ENCODE measurements at places on chromosomes 7 and 10. TPM values are rescaled to one million over a fixed set of nuclear protein-coding genes. Genes with fewer than 3 reads are reported as not detected.
A peak's percentile ranks its signal among the peaks of the same experiment; 100 is the strongest.

GRCh38 chr7:153393666-153394065 lies 634.1 kb downstream of the ACTR3B start:
- DNase-seq, result no peak

NPFFR1 gene
- total RNA-seq, result under 0.01 TPM

DNA sequence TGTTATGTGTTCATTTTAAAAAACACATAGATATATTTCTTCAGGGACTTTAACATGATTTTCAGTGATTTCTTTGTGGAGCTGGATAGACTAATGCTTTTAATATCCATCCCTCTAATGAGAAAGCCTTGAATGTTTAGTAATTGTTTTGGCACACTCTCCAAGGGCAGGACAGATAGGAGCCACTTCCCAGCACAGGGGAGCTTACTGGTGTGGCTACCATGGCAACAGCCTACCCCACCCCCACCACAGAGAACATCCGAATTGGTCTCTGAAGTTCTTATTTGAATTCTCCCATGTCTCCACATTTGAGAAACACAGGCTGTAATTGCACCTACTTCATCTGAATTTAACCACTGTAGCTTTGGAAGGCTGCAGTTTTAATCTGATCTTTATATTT lies 87.7 kb downstream of the PRKG1 start:
- no peak for DNase-seq

DNA sequence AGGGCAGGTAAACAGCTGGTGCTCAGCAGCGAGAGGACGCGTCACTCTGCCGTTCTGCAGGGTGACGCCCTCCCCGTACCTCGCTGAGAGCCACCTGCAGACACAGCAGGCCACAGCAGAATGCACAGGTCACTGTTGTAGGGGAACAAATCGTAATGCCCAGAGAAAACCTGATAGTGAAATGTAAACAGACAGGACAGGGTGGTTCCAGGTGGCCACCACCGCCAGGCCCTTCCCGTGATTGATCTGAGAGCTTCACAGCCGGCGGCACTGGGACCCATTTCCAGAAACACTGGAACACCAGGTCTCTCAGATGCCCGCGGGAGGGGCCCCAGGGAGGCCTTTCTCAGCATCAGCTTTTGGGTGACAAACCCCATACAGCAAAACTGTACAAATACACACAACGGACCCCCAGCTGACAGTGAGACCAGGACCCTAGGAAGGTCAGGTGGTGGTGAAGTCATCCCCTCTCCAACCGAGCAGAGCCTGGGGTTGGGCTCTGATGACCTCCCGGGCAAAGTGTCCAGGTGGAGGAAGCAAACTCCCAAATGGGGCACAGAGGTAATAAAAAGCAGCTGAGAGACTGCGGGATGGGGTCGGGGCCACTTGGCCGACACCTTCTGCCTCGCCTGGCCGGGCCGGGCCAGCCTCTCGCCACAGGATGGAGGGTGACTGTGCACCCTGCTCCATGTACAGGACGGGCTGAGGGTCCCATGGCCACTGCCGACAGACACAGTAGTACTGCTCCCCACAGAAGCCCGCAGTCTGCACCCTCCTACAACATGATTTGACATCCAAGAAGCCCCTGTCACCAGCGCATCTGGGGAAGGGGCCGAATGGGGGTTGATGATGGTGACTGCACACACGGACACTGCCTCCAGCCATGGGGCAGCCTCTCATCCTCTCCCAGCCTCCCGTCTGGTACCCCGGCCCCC lies 4.6 kb downstream of the BHLHA15 start:
- DNase-seq, result no peak

DNA sequence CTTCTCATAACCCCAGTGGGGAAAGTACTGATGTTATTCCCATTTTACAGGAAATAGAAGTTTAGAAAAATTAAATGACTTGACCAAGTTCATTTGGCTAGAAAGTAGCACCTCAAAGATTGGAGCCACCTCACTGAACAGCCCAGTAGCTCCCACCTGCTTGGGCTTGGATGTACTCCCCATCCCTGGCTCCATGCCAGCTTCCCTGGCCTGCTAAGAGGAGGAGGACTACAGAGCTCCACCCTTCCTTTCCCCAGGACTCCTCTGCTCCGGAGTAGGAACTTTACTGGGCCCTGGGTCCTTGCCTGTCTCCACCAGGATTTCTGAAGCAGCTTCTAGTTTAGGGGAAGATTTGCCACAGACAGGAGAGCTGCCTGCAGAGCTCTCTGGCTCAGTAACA lies 3.1 kb downstream of the HPS6 start:
- no peak for DNase-seq

- DNase-seq, result peak; percentile 86
These were observed 243.9 kb downstream of the SNX13 start for GRCh38 chr7:17696422-17696821.

FAM3C gene
- 31.9 TPM for total RNA-seq

GRID2IP gene
- 2.6 TPM for total RNA-seq

DNA sequence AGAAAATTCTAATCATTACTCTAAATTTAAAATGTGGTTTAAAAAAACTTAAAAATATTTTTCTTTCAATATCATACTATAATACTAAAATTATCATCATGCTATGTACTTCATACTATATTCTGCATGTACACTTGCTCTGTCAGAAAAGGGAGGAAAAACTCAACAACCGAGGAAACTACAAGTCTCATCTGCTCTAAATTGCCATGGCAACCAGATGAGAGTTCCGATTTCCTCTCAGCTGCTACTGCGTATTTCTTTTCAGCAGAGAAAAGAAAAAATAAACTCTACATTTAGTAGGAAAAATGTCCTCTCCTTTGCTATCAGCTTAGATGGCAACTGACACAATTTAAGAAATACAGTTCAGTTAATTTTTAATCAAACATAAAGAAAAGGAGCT lies 178.9 kb downstream of the SRPK2 start:
- no peak for DNase-seq

TRIM4 gene
- total RNA-seq, result 61.0 TPM

ANK3 gene
- total RNA-seq, result 46.0 TPM

GRCh38 chr10:109851616-109852474 lies 71.5 kb downstream of the XPNPEP1 start:
- no peak for DNase-seq

DNA sequence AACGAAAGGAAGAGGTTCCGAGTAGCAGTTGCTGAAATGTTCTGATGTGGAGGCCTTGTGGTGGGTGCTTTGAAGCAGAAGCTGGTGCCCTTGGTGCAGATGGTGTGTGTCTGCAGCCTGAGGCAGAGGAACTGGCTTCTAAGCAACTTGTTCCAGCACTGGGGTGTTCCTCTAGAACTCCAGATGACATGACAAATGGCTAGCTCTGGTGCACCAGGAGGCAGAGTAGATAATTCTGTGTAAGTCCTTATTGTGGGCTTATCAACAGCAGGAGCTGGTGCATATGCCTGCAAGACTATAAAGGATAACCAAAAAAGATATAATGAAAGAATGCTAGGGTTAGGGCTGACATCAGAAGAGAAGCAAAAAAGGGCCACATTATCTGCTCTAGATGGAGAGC lies 76.5 kb downstream of the ARL5B start:
- DNase-seq, result no peak

DNA sequence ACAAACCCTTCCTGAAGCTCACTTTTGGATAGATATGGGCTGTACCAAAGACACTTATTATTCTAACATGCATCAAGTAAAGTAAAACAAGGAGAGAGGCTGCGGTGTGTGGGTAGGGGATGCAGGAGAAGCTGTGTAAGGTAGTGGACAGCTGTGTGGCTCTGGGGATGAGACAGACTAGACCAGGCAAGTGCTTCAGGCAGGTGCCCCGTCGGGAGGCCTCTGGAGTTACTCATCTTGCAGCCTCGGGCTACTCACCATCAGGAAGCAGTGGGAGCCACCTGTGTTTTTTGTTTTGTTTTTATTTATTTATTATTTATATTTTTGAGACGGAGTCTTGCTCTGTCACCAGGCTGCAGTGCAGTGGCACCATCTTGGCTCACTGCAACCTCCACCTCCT lies 49.3 kb upstream of the NCAPG2 start:
- no peak for DNase-seq

OPN4 gene
- not detected for total RNA-seq

FUOM gene
- 8.7 TPM for total RNA-seq

GRCh38 chr7:36071605-36072004 lies 81.4 kb upstream of the EEPD1 start:
- no peak for DNase-seq

- no peak for DNase-seq
These were observed 166.4 kb upstream of the PPP1R3A start for GRCh38 chr7:114085313-114085591.

- no peak for DNase-seq
These were observed 565 bp downstream of the STRIP2 start for GRCh38 chr7:129434675-129435318.

GRCh38 chr10:78328592-78329404 lies 295.1 kb downstream of the RPS24 start:
- DNase-seq, result peak; percentile 0

PDGFA gene
- total RNA-seq, result 75.0 TPM

- no peak for DNase-seq
These were observed 80.1 kb upstream of the PPP1R3A start for GRCh38 chr7:113998934-113999333.

DNA sequence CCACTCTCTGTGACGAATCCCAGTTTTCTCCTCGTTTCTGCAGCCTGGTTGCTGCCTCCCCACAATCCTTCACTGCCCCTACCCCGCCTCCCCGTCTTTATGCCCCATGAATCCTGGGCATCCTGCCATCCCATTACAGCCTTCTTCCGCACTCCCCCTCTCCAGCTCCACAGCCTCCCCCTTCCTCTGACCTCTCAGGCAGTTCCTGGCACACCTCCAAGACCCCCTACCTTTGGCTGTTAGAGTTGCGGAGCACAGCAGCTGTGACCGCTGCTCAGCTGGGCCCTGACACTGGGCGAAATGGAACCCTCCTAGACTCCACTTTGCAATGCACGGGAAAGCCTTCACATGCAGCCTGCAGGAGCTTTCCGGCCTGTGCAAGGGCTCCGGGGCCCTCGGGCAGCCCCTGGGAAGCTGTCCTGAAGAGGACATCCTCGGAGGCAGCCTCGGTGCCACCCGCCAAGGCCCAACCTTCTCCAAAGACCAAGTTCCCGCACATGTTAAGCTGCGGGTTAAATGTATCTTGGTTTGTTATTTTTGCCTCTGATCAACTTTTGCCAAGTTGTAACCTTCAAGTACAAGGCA lies 400.7 kb upstream of the MKI67 start:
- no peak for DNase-seq

COL26A1 gene
- total RNA-seq, result 3.8 TPM

TAC1 gene
- 0.50 TPM for total RNA-seq

DNA sequence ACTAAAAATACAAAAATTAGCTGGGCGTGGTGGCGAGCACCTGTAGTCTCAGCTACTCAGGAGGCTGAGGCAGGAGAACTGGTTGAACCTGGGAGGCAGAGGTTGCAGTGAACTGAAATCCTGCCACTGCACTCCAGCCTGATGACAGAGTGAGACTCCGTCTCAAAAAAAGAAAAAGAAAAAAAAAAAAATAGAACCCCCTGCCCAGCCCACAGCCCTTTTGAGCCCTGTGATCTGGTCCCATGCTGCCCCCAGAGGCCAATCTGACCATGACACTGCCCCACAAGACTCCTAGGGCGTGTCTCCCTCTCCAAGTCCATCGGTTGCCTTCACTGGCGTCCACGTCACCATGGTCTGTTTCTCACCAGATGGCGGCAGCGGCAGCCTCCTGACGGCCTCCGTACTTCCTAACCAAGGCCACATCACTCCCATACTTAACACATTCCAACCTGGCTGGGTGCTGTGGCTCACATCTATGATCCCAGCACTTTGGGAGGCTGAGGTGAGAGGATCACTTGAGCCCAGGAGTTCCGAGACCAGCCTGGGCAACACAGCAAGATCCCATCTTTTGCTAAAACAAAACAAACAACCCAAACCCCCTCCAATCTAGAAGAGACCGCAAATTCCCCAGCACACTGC lies 18.0 kb downstream of the STX1A start:
- no peak for DNase-seq

GRCh38 chr10:126701526-126701925 lies 31.0 kb upstream of the C10orf90 start:
- no peak for DNase-seq

GRCh38 chr7:39461263-39461820 lies 104.9 kb upstream of the YAE1 start:
- no peak for DNase-seq

DNA sequence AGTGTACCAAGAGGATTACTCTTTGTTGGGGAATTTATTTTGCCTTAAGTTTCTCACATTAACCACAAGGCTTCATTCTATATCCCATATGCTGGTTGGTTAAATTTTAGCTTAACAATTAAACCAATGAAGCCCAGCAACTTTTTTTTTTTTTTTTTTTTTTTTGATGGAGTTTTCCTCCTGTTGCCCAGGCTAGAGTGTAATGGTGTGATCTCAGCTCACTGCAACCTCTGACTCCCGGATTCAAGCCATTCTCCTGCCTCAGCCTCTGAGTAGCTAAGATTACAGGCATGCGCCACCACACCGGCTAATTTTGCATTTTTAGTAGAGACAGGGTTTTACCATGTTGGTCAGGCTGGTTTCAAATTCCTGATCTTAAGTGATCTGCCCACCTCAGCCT lies 75.0 kb upstream of the MKX start:
- no peak for DNase-seq

DNA sequence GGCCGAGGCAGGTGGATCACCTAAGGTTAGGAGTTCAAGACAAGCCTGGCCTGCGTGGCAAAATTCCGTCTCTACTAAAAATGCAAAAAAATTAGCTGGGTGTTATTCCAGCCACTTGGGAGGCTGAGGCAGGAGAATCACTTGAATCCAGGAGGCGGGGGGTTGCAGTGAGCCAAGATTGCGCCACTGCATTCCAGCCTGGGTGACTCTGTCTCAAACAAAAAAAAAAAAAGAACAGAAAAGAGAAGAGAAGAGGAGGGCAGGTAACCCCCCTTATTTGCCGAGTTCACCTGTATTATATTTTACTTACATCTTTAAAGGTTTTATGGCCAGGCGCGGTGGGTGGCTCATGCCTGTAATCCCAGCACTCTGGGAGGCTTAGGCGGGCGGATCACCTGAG lies 91.7 kb downstream of the RNF216 start:
- DNase-seq, result no peak

- DNase-seq, result no peak
These were observed 443.8 kb downstream of the MAGI2 start for GRCh38 chr7:79009647-79010046.

- DNase-seq, result no peak
These were observed 220.1 kb upstream of the GHITM start for GRCh38 chr10:83919187-83919586.

FEZF1 gene
- total RNA-seq, result 2.6 TPM

DNA sequence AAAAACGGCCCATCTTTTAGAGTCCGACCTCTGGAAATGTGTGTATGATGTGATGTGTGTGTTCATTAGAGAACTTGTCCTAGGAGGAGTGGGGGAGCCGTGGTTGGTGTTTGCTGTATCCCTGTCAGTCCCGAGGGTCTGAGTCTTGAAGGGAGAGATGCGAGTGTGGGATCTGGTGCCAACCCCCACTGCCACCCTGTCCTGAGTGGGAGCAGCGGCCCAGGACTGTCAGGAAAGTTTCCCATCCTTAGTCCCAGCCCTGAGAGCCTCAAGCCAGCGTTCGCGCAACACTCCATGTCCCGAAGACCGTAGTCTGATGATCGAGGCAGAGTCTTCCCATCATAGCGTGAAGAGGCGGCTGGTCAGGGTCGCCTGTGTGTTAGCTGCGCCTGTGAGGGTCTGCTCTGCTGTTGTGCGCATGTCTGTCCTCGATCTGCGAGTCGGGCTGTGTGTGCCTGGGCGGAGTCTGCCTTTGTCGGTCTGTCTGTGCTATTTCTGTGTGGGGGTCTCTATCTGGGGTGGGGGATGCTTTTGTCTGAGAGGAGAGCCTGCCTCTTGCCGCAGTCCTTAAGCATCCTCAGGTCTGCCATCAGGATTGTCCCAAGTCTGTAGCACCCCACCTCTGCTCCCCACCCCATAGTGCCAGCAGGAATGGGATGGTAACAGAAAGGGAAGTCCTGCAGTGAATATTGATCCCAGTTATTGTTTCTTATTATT lies 514 bp upstream of the CHAT start:
- DNase-seq, result no peak

PTPRZ1 gene
- 4.4 TPM for total RNA-seq
